ENCODE measurements at places on chromosomes 16 and 17.

DNA sequence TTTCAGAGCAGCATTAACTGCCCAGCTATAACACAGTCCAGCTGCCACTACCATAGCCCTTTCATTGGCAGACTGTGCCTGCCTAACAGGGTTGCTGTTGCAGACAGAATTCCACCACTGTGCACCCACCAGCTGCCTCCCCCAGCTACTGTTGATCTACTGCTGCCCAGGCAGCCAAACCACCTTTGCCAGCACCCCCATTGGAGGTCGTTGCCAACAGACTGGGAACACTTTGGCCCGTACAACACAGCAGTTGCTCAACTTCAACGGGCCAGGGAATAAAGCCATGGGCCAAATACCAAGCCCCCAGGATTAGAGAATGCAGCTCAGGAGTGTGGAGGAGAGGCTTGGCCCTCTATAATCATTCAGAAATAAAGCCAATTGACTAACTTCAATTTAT is 473.6 kb downstream of the CDH11 start:
- DNase-seq: no peak

DNA sequence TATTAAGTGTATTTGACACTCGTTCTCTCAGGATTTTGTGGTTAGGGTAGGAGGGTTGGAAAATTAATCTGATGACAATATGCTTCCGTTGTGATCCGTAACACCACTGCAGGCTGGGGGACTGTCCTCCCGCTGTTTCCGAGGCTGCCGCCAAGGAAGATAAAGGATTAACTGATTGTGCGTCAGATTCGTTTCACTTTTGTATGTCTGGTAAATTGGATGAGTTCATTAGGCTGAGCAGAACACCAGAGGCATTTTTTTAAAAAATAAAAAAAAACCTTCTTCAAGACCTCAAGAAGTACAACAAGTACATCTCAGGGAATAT is 486.7 kb upstream of the SALL1 start:
- DNase-seq: no peak

DNA sequence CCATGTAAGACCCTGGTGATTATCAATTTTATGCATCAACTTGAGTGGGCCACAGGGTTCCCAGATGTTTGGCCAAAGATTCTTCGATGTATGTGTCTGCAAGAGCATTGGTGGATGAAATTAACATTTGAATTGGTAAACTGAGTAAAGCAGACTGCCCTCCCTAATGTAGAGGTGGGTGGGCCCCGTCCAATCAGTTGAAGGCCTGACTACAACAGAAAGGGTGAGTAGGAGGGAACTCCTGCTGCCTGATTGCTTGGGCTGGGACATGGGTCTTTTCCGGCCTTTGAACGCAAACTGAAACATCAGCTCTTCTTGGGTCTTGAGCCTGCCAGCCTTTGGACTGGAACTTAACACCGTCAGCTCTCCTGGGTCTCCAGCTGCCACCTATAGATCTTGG is 90.6 kb downstream of the BMERB1 start:
- DNase-seq: no peak

DNA sequence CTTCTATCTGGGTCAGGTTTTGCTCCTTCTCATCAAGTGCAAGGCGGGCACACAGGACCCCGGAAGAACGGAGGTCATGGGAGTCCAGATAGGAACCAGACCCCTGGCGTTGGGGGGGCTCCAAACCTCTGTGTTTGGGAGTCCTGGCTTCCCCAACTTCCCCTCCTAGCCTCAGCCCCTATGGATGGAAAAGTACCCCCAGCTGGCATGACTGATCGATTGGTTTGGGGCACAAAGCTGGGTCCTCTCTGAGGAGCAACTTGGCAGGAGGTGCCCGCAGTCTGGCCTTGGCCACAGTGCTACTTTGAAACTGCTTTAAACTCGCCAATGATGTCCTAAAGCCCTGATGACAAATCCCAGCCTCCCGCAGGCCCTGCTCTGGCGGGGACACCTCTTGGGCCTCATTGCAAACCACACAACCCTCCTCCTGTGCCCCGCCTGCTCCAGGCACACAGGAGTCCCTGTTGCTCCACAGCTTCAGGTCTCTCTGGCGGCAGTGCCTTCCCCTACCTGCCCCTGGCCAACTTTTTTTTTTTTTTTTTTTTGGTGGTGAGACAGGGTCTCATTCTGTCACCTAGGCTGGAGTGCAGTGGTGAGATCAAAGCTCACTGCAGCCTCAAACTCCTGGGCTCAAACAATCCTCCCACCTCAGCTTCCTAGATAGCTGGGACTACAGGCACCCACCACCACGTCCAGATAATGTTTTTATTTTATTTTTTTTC is 38.0 kb upstream of the SNN start:
- no peak for DNase-seq

DNA sequence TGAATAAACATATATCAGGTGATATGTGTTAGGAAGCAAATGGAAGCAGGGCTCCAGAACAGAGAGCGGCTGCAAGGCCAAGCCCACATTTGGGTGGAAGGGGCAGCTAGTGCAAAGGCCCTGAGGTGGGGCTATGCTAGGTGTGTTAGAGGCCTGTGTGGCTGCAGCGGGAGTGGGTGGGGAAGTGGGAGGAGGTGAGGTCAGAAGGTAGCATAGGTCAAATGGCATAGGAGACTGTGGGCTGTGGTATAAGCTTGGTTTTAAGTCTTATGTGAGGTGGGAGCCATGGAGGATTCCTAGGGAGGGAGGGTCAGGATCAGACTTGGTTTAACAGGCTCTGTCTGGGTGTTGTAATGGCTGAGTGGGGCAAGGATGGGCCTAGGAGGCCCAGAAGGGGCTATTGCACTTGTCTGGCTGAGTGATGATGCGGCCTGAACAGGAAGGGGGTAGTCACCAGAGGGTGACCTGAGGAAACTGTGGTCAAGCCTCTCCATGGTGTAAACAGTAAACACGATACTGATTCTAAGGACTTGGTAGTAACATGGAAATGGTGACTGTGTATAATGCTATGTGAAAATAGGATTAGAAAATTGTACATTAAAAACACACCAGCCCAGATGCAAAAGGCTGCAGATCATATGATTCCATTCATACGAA is 31.1 kb downstream of the RAI1 start:
- peak; percentile 72 for DNase-seq

- DNase-seq: no peak
Measured at GRCh38 chr16:53152329-53152728, 97.5 kb downstream of the CHD9 start.
